ENCODE measurements at places on chromosomes 2 and 18. TPM values are rescaled to one million over a fixed set of nuclear protein-coding genes. Genes with fewer than 3 reads are reported as not detected.

The FZD7 gene
- 19.4 TPM for polyA plus RNA-seq

The GAD1 gene
- 0.81 TPM for polyA plus RNA-seq

The RSAD2 gene
- not detected for polyA plus RNA-seq

The UGT1A1 gene
- polyA plus RNA-seq: not detected

DNA sequence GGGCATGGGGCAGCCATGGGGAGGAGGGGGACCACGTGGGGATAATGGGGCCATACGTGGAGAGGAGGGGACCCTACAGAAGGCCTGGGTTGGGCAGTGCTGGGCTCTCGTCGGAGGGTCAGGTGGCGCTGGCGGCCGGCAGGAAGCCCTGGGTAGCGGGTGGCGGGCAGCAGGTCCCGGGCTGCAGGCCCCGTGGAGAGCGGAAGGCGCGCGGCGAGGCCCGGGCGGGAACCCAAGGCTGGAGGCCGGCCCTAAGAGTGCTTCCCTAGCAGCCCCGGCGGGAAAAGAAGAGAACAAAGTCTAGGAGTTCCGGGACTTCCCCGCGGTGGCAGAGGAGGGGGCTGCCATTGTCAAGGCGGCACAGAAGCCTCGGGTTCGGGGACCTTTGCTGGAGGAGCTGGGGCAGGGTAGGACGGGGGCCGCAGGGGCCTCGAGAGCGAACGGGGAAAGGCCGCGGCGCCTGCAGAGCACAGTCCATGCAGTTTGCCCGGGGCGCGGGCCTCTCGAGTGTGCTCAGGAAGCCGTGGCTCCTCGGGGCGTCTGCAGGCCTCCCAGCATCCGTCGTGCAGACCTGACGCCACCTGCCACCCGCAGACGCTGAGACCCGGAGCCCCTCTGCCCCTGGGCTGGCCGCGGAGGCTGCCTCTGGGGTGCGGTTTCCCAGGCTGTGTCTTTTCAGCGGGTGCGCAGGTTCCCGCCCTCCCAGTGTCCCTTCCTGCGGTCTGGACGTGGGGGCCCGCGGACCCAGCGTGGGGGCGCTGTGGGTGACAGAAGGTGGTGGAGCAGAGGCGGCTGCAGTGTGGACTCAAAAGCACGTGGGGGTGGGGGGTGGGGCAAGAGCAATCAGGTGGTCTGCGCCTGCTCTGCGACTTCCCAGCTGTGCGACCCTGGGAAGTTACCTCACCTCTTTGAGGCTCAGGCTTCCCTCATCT is 19.4 kb upstream of the NCL start:
- peak; percentile 62 for DNase-seq

GRCh38 chr18:79580498-79581171 is 99.0 kb upstream of the CTDP1 start:
- no peak for DNase-seq

Measured in GM23248 (cell line).